ENCODE measurements at places on chromosomes 12 and 14.

- DNase-seq: no peak
These were observed 31.2 kb downstream of the DAD1 start for GRCh38 chr14:22557846-22558220.

- DNase-seq: no peak
These were observed 116.0 kb upstream of the LRIG3 start for GRCh38 chr12:59036347-59036746.

GRCh38 chr12:75507086-75507485, 4.3 kb downstream of the KRR1 start:
- DNase-seq: no peak

DNA sequence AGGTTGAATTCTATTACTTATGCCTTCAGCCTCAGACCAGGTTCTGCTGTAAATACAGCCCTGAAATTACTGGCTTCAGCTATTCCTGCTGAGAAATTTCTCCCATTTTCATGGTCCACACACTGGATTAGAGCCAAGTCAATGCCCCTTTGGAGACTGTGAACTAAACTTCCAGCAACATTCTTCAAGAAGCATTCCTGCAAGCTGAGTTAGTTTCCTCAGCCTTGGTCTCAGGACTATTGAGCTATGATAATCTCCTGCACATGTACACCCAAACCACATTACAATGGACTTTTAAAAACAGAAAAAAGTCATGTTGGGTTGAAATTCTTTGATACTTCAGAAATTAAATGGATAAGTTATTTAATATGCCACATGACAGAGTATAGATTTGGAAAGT, 58.0 kb upstream of the AVPR1A start:
- DNase-seq: no peak

GRCh38 chr14:33454707-33455106, 496.2 kb downstream of the EGLN3 start:
- no peak for DNase-seq

GRCh38 chr12:72141381-72141780, 130.8 kb upstream of the TRHDE start:
- DNase-seq: no peak

All from A549 (cell line).